HT-29 (cell line): ENCODE measurements at places on chromosomes 7 and 10. TPM values are rescaled to one million over a fixed set of nuclear protein-coding genes. Genes with fewer than 3 reads are reported as not detected.

The HOXA11 gene
- total RNA-seq: 67.7 and 74.3 TPM in 2 replicates

The PRSS37 gene
- not detected in 2 replicates for total RNA-seq

DNA sequence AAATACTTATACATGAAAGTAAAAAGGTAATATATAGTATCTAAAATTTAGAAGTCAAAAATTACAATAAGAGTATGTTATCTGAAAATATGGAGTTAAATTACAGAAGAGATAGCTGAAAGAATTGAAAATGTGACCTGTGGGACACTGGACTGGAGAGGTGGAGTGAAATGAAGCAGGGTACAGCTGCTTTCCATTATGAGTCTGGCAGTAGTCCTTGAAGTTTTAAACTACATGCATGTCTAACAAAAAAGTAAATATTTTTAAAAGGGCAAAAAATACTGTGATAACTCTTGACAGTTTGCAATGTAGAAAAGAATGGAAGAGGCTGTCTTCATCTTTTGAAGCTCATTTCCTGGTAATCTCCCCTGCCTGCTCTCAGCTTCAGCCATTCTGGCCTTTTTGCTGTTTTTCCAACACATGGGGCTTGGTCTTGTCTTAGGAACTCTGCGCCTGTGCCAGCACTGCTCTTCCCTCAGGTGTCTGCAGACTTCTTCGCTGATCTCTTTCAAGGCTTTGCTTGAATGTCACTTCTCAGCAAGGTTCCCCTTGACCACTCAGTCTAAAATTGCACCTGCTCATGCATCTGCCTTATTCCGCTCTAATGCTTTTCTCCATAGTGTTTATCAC, 36.9 kb downstream of the PTPRZ1 start:
- no peak for DNase-seq

- no peak for DNase-seq
Measured at GRCh38 chr7:32298408-32299132, 191.6 kb downstream of the LSM5 start.
